Globus pallidus (tissue), 1 donor: ENCODE measurements at places on chromosomes 11 and 22.

DNA sequence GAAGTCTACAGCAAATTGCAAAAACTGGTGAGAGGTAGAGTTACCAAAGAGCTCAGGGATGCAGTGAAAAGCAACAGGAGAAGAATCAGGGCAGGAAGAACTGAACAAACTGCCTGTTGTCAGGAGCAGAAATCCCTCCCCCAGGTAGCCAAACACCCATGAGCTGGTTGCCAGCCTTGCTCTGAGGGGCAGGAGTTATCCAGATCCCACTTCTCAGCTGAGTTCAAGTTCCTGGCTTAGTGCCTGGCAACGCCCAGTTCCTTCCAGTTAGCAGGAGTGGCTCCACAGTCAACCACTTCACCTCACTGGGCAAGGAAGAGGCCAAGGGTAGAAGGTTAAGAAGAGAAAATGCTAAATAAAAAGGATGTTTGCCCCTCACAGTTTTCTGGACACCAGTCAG, 1.9 kb upstream of the MPZL2 start:
- no peak for DNase-seq

- no peak for DNase-seq
Measured at GRCh38 chr11:62030071-62030684, 62.7 kb upstream of the FTH1 start.

DNA sequence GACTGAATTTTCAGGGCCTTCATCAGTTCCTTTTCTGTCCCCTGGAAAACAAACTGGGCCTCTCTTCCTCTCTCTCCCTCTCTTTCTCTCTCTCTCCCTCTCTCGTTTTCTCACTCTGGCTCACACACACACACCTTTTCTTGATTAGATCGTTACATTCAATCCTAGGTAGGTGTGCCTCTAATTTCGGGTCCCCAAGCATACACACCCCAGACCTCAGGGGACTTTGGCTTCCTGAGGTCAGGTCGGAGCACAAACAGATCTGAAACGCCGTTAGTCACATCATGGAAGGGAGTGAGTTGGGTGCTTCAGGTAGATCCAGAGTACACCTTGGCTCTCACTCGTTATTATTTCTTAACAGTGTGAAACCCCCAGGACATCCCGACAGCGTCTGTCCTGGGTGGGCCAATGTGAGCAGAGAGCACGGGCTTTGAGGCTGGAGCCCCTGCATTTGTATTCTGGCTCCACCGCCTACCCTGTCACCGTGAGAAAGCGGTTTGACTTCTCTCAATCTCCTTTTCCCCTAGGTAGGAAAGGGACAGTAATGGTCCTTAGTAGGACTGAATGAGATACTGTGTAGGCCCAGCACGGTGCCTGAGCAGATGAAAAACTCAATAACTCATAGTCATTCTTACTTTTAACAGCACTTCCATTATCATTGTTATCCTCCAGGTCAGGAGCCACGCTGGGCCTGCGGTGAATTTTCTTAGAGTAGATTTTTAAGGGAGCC, 37.3 kb upstream of the POU2AF1 start:
- DNase-seq: no peak

- no peak for DNase-seq
Measured at GRCh38 chr11:47571357-47571729, 5.9 kb downstream of the PTPMT1 start.

GRCh38 chr11:64648551-64648950, 57.5 kb downstream of the SLC22A12 start:
- no peak for DNase-seq
